Pancreas (tissue), 10 donors: ENCODE measurements at places on chromosomes 5 and 9. TPM values are rescaled to one million over a fixed set of nuclear protein-coding genes. Genes with fewer than 3 reads are reported as not detected.

The OBP2B gene
- not detected for total RNA-seq

The EQTN gene
- not detected for total RNA-seq

The ZNF354C gene
- 1.4 TPM for total RNA-seq

The ITK gene
- 0.79 TPM for total RNA-seq

The TRIM36 gene
- total RNA-seq = 2.1 TPM

The GAPT gene
- total RNA-seq = not detected

The NANS gene
- total RNA-seq = 31.0 TPM

The STPG3 gene
- total RNA-seq = not detected

The TTLL11 gene
- 6.0 TPM for total RNA-seq

The PCDHGA9 gene
- 2.1 TPM for total RNA-seq

The USP20 gene
- total RNA-seq = 13.9 TPM

The SLC34A3 gene
- 0.12 TPM for total RNA-seq

The TUT7 gene
- 15.2 TPM for total RNA-seq

The AIF1L gene
- total RNA-seq = 5.0 TPM

The GALNT12 gene
- total RNA-seq = 12.2 TPM

The C1QTNF3 gene
- 2.6 TPM for total RNA-seq

The CMYA5 gene
- total RNA-seq = 0.28 TPM

The SPATA31A3 gene
- total RNA-seq = not detected

The SLC23A1 gene
- total RNA-seq = 0.49 TPM

The SLC28A3 gene
- 10.8 TPM for total RNA-seq

The FBLL1 gene
- 0.93 TPM for total RNA-seq

The FOXD4 gene
- total RNA-seq = 0.12 TPM

The SH3TC2 gene
- total RNA-seq = 0.06 TPM

The SPOCK1 gene
- 13.2 TPM for total RNA-seq

The GDF9 gene
- total RNA-seq = 0.31 TPM

The TPM2 gene
- 23.7 TPM for total RNA-seq

The SLC12A2 gene
- total RNA-seq = 34.8 TPM

The TOR1B gene
- total RNA-seq = 12.7 TPM

The CAVIN4 gene
- total RNA-seq = not detected

The CLK4 gene
- total RNA-seq = 15.7 TPM

The ADGRD2 gene
- not detected for total RNA-seq

The INSL4 gene
- not detected for total RNA-seq

The MRPL36 gene
- 13.9 TPM for total RNA-seq
